ENCODE measurements at places on chromosomes 7 and 10.
A peak's percentile ranks its signal among the peaks of the same experiment; 100 is the strongest.

GRCh38 chr7:6495597-6496262, 48.0 kb upstream of the DAGLB start:
- no peak for DNase-seq

GRCh38 chr7:116500078-116500853, 728 bp downstream of the CAV2 start:
- DNase-seq: peak; percentile 76

GRCh38 chr7:155203059-155203881, 94.4 kb upstream of the INSIG1 start:
- no peak for DNase-seq

DNA sequence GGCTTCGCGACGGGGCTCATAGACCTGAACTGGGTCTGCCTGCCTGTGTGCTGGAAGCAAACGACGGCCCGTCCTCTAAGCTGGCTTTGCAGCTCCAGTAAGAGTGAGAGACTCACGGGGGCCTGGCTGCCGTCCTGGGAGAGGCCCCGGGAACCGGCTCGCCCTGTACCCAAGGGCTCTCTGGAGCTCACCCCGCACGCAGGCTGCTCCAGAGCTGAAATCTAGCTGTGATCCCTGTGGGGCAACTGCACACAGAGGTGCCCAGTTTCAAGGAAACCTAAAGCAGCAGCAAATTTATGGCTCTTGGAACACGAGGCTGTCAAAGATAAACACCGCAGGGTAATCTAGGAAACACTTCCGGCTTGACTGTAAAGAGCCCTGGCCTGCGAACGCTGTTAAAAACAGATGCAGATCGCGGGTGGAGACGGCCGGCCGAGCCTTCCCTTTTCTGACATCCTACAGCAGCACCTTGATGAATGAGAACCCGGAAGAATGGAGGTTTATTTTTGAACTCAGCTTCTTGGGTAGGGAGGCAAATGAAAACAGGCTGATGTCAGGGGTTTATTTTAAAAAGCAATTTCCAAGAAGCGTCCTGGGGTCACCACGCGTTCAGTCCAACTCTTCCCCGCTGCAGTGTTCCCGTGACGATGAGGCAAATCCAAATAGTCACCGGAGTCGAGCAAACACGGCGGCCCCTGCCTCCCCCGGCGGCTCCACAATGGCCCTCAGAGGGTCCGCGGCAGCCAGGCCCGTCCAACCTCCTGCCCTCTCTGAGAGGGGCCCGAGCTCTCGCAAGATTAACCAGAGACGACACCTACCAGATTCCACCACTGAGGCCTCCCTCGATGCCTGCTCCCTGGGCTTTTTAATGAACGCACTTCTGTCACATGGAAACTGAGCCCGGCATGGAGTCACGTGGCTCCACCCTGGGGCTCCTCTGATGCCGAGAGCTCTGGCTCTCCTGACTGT, 29.6 kb downstream of the AMZ1 start:
- no peak for DNase-seq

GRCh38 chr10:110730345-110731050, 86.4 kb downstream of the RBM20 start:
- no peak for DNase-seq

GRCh38 chr7:109901926-109902325, 1189.0 kb upstream of the LRRN3 start:
- no peak for DNase-seq

GRCh38 chr10:80596391-80597257, 58.9 kb downstream of the SH2D4B start:
- peak; percentile 25 for DNase-seq

DNA sequence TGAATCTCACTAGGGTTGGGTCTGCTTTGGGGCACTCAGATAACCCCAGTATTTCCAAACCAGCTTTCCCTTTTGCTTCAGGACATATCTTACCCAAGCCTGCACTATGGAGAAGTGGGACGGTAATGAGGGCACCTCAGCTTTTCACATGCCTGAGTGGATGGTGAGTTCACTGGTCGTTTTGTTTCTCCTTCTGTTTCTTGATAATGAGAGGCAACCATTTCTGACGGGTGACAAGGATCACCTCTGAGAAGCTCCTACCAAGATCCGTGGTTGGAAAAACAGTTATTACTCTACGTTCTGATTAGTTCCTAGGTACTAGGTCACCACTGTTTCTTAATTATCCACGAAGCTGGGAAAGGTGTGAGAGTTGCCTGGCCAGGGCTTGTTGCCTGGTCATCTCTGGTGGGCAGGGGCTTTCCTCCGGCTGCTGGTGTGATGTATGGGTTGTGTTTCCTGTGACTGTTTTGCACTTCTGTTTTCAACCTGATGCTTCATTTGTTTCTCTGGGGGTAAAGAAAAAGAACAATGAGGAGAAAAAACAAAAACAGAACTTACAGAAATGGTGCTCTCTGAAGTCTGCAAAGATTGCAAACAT, 65.7 kb upstream of the STRIP2 start:
- DNase-seq: no peak

DNA sequence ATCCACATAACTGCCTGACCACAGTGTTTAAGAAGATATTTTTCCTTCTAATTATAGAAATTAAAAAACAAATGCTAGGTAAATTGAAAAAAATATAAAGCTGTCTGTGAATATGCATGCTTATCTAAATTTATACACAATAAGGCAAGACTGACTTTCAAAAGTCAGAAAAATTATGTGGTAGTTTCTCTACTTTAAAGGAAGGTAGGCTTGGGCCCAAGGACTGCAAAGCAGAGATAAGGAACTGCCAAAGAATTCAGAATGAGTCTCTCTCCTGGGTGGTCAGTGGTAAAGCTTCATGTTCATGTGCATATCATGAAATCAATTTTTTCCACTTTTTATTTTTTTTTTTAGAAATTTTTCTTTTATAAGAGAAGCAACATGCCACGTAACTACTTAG, 998.6 kb downstream of the REEP3 start:
- DNase-seq: no peak

DNA sequence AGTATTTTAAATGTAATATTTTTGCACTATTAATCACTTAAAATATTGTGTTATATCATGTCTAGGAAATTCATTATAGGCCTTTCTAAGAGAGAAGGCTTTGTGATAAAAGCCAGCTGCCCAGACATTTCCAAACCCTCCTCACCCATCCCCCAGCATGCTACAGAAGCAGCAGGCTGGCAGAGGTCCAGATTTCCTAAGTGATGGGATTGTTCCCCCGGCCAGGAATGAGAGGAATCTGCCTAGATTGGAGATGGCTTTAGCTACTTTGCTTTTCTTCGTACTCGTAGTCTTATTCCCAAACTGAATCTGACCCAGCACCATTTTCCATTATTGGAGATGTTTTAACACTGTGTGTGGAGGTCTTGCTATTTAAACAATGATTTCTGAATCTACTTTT, 29.4 kb downstream of the CDK14 start:
- no peak for DNase-seq

DNA sequence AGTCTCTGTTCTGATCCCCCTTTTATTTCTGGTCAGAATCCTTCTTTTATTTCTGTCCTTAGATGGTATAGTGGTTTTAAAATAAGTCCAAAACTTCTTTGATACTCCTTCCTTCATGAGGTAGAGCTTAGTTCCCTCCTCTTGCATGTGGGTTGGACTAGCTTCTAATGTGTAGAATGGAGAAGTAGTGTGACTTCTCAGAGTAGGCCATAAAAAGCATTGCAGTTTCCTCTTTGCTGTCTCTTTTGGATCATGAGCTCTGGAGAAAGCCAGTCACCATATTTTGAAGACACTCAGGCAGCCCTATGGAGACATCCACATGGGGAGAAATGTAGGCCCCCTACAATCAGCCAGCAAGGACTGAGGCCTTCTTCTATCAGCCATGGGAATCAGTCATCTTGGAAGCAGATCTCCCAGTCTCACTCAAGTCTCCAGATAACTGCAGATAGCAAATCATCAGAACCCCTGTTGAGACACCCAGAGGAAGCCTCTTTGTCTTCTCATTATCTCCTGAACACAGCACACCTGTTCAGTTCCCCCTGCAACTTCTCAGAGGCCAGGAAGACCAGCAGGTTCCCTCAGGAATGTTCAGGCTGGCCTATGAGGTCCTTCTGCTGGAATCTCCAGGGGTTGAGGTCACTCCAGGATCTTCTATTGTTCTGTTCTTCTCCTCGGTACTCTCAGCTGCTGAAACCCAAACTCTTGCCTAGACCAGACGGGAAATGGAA, 511.9 kb upstream of the ZMIZ1 start:
- no peak for DNase-seq

DNA sequence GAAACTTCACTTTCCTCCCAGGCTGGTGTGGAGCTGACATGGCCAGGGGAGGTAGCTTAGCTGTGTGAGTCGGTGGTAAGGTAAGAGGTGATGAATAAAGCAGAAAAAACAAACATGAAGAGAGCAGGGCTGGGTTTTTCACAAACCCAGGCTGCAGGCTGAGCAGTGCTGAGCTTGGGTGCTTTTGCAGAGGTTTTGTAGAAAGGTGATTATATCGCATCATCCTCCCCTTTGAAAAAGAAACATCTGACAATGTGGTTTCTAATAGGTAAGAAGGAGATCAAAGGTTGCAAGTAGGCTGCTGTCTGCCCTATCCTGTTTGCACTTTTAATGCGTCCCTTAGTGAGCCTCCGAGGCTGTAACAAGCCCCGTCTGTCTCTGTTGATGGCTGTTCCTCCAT, 69.6 kb upstream of the GRM8 start:
- DNase-seq: peak; percentile 43

GRCh38 chr10:101725296-101726114, 30.5 kb upstream of the FBXW4 start:
- DNase-seq: no peak

DNA sequence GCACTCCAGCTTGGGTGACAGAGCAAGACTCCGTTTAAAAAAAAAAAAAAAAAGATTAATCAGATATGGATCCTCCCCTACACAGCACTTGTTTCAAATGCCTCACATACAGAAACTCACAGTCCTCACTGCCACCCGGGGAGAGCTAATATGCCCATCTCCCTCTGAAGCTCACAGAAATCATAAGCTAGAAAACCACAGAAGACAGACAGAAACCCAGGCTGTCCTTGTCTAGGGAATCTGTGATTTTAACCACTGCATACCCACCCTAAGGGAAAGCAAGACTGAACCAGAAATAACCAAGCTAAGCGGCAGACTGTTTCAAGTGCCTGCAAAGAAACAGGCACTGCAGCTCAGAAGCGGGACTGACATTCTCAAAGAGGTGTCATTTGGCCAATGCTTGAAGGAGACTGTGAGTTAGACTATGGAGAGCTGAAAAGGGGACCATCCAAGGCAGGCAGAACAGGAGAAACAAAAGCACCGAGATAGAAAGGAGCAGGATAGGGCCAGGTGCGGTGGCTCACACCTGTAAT, 37.6 kb downstream of the SLC37A3 start:
- no peak for DNase-seq

- DNase-seq: no peak
Measured at GRCh38 chr7:126667742-126668366, 584.9 kb downstream of the GRM8 start.

DNA sequence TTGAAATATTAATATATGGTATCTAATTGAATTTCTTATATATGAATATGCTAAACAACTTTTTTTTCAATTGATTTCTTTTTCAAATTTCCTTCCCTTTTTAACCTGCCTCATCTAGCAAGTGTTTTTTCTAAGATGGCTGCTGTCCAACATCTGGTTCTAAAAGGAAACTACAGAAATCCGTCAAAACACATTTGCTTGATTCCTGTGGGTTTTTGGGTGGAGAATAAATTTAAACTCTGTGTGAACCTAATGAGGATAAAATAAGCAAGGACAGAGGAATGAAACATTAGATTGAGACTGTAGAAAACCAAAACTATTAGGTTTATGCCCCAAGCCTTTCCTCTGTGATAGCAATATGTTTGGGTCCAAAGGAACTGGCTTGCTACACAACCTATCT, 75.5 kb upstream of the STARD3NL start:
- no peak for DNase-seq

GRCh38 chr10:104527013-104527412, 114.1 kb upstream of the SORCS3 start:
- no peak for DNase-seq

- no peak for DNase-seq
Measured at GRCh38 chr7:24926623-24927524, 53.1 kb downstream of the OSBPL3 start.

DNA sequence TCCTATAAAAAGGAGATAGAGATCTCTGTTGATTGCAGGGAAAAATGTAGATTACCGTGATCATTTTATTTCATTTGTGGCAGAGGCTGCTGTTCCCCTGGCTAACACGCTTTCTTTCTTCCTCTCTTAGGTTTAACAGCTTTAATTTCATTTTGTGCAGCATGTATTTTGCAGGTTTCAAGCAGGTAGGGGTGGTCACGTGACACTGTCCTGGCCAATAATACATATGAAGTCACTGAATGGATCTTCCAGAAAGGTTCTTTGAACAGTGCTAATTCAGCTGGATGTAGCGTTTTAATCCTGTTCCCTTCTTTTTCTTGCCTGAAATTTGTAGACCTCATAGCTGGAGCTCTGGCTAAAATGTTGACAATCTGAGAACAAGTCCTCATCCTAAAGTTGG, 3.6 kb upstream of the EPHB6 start:
- no peak for DNase-seq

DNA sequence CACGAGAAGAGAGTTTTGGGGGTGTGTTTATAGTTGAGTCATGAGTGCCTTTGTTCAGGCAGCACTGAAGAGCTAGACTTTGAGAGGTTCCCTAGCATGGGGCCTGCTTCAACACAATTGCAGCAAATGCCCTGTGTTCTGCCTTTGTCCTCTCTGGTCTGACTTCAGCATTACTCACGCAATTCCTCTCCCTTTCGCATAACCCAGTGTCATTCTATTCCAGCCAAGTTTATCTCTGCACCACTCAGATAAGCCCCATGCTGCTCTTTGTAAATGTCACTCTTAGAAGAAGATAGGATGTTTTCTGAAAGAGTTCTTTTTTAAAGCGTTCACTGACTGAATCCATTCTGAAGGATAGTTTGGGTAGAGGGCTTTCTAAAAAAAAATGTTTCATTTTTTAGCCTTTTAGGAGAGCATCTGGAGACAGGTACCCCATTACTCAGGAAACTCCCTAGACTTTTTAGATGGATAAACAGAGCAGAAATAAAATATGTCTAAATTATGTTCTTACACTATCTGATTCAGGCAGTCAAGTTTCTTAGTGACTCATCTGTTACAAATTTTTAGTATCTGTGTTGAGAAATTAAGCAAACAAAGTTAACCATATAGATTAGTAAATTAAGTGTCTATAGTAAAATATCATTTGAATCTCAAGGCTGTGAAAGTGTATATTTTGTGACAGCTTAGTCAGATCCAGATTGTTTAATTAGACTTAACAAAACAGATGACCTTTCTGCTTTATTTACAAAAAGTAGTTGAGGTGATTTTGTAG, 318.5 kb downstream of the GPR158 start:
- no peak for DNase-seq

- no peak for DNase-seq
Measured at GRCh38 chr7:121269798-121270197, 59.0 kb upstream of the WNT16 start.
